Ovary (tissue), 10 donors: ENCODE measurements at places on chromosomes 6 and 20. TPM values are rescaled to one million over a fixed set of nuclear protein-coding genes. Genes with fewer than 3 reads are reported as not detected.

DNA sequence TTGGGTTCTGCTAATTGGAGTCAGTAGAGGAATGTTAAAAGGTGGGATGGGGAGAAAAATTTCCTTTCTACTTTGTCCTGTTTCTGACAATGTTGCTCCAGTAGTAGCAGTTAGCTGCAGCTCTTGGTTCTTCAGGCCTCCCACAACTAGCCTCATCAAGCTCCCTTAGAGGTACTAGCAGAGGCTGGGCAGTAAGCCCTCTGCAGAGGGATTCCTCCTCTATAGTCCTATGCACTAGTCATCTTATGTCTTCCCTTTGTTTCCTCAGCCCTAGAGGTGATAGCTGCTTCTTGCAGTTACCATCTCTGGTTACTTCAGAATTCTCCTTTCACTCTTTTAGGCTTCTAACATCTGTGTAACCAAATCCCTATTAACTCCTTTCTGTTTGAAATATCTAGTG is 99.8 kb downstream of the FILIP1 start:
- H3K36me3 ChIP-seq, result no peaks in the 10 kb centered on the region
- no peak overlapping the region for H3K27ac ChIP-seq
- DNase-seq, result no peak
- no peak overlapping the region for H3K4me3 ChIP-seq
- H3K4me1 ChIP-seq, result no peaks in the 10 kb centered on the region
- H3K27me3 ChIP-seq, result no peaks in the 10 kb centered on the region

GRCh38 chr6:148559848-148560433 is 186.9 kb upstream of the UST start:
- no peaks in the 10 kb centered on the region for H3K27me3 ChIP-seq
- peaks cover 1% of the 10 kb centered on the region for H3K4me1 ChIP-seq
- H3K4me3 ChIP-seq, result peak overlapping the region; percentile 47
- DNase-seq, result peak; percentile 78
- H3K36me3 ChIP-seq, result no peaks in the 10 kb centered on the region
- no peak overlapping the region for H3K27ac ChIP-seq

DNA sequence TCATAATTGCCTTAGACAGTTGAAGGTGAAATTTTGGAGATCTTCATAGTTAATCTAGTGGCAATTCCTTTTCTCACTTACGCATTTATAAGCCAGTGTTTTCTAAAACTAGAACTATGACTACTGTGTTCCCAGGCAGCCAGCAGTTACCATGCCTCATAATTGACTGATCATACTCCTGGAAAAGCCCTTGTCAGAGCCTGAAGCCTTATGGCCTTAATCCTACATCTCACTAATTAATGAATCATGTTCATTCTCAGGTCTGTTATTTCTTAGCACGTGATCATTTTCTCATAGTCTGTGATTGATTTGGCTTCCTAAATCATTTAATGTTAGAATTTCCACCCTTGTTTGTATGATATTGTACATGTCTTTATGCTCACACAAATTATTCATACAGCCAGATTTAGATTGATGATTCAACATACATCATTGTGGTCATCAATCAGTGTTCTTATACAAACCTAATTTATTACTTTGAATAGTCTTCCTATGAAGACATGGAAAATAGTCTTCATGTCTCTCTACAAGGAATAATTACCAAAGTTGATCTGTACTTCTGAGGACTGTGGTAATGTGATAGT is 132.6 kb upstream of the ASCC3 start:
- no peak for DNase-seq
- H3K4me3 ChIP-seq, result no peak overlapping the region
- H3K27ac ChIP-seq, result no peak overlapping the region
- no peaks in the 10 kb centered on the region for H3K27me3 ChIP-seq
- no peaks in the 10 kb centered on the region for H3K36me3 ChIP-seq

- no peaks in the 10 kb centered on the region for H3K36me3 ChIP-seq
- peaks cover 8% of the 10 kb centered on the region for H3K4me1 ChIP-seq
- no peak for DNase-seq
Measured at GRCh38 chr6:36840432-36841403, 1.5 kb upstream of the CPNE5 start.

DNA sequence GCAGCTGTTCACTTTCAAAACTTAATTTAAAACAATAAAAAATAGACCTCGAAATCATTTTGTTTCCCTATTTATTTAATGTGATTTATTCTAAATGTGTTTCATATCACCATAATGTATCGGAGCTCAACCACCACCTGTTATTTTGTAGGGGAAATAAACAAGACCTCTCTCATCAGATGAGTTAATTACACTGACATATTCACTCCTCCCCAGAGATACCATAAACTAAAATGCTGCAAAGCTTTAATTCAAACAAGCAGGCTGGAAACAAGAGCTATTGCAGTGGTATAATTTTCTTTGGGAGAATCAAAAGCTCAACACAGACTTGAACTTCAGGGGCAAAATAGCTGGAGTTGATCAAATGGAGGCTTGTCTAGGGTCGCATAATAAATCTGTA is 303.5 kb upstream of the TSHZ2 start:
- H3K27me3 ChIP-seq, result no peaks in the 10 kb centered on the region
- no peaks in the 10 kb centered on the region for H3K4me1 ChIP-seq
- H3K36me3 ChIP-seq, result no peaks in the 10 kb centered on the region
- H3K4me3 ChIP-seq, result no peak overlapping the region

The TTK gene
- total RNA-seq, result 0.80 TPM

The HDGFL1 gene
- not detected for total RNA-seq

GRCh38 chr20:32165836-32166545 is 41.6 kb downstream of the PLAGL2 start:
- peak overlapping the region; percentile 73 for H3K27ac ChIP-seq
- peak; percentile 67 for DNase-seq
- no peak overlapping the region for H3K4me3 ChIP-seq
- H3K27me3 ChIP-seq, result no peaks in the 10 kb centered on the region
- peaks cover 7% of the 10 kb centered on the region for H3K4me1 ChIP-seq

- H3K4me3 ChIP-seq, result no peak overlapping the region
- no peaks in the 10 kb centered on the region for H3K36me3 ChIP-seq
- no peak overlapping the region for H3K27ac ChIP-seq
- no peak for DNase-seq
Measured at GRCh38 chr20:3752386-3752759, 15.2 kb downstream of the ADISSP start.

DNA sequence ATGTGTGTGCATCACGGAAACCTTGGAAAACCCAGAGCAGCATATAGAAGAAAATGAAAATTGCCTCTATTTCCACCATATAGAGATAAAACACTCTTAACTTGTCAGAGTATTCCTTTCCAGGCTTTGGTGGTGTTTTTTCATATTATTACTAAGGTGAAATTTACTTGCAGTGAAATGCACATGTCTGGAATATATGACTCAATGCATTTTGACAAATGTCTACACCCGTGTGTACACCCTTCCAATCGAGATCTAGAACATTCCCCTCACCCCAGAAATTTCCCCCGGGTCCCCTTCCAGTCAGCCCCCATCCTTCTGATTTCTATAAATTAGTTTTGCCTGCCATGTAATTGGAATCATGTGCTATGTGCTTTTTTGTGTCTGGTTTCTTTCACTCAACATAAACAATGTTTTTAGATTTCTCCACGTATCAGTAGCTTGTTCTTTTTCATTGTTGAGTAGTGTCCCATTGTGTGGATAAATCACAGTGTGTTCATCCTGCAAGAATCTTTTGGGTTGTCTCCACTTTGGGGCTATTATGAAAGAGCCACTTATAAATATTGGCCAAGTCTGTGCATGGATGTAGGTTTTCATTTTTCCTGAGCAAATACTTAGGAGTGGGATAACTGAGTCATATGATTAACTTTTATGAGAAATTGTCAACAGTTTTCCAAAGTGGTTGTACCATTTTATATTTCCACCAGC is 19.9 kb upstream of the PREX1 start:
- H3K27me3 ChIP-seq, result no peaks in the 10 kb centered on the region
- H3K4me1 ChIP-seq, result no peaks in the 10 kb centered on the region
- no peak for DNase-seq
- H3K27ac ChIP-seq, result no peak overlapping the region
- H3K36me3 ChIP-seq, result no peaks in the 10 kb centered on the region
- H3K4me3 ChIP-seq, result no peak overlapping the region

DNA sequence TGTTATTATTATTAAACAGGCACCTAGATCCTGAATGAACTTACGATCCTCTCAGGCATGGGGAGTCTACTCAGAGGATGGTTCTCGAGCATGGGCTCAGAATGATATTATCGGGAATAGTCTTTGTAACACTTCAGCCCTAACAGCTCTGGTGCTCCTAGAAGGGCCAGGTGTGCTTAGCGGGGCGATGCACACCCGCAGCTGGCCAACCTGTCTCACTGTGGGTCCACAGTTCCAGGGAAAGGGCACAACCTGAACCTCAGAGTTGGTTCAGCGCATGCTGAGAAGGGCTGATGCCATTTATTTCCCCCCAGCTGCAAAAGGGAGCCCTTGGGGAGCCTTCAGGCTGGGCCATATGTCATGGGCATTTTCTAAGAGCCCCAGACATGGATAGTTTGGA is 26.2 kb downstream of the RRAGD start:
- H3K36me3 ChIP-seq, result no peaks in the 10 kb centered on the region
- no peak for DNase-seq
- no peaks in the 10 kb centered on the region for H3K27me3 ChIP-seq
- H3K4me3 ChIP-seq, result no peak overlapping the region
- no peak overlapping the region for H3K27ac ChIP-seq

- no peak for DNase-seq
- no peaks in the 10 kb centered on the region for H3K4me1 ChIP-seq
- H3K27ac ChIP-seq, result no peak overlapping the region
- no peaks in the 10 kb centered on the region for H3K36me3 ChIP-seq
- H3K4me3 ChIP-seq, result no peak overlapping the region
- H3K27me3 ChIP-seq, result no peaks in the 10 kb centered on the region
Measured at GRCh38 chr20:22578221-22579118, 5.9 kb downstream of the FOXA2 start.

DNA sequence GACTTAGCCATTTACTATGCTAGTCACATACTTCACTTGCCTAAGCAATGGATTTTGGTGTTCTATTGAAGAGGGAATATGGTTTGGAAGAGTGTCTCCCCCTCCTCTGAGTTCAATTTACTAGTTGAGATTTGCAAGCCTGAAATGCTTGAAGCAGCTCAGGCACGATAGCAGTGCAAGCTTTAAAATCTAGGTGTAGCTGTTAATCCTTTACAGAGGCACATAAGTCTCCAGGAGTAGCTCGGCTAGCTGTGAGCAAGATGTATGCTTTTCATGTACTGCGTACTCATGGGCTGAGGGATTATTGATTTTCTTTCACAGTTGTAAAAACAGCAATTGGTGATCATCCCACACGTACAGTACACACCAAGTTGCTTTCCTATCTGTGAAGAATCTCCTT is 726 bp downstream of the FLRT3 start:
- DNase-seq, result no peak
- no peaks in the 10 kb centered on the region for H3K4me1 ChIP-seq
- H3K27ac ChIP-seq, result no peak overlapping the region
- H3K4me3 ChIP-seq, result peak overlapping the region; percentile 28

GRCh38 chr6:34386316-34387137 is 5.9 kb downstream of the NUDT3 start:
- no peak overlapping the region for H3K4me3 ChIP-seq
- H3K27me3 ChIP-seq, result no peaks in the 10 kb centered on the region
- peaks cover 11% of the 10 kb centered on the region for H3K4me1 ChIP-seq
- no peak for DNase-seq
- no peaks in the 10 kb centered on the region for H3K36me3 ChIP-seq
- no peak overlapping the region for H3K27ac ChIP-seq

GRCh38 chr6:109393157-109393885 is 11.1 kb upstream of the CD164 start:
- no peaks in the 10 kb centered on the region for H3K27me3 ChIP-seq
- H3K36me3 ChIP-seq, result no peaks in the 10 kb centered on the region
- H3K4me1 ChIP-seq, result no peaks in the 10 kb centered on the region
- DNase-seq, result no peak
- H3K27ac ChIP-seq, result no peak overlapping the region

The COL21A1 gene
- 8.7 TPM for total RNA-seq
